ENCODE measurements at places on chromosomes 1 and 21. TPM values are rescaled to one million over a fixed set of nuclear protein-coding genes. Genes with fewer than 3 reads are reported as not detected.

SUSD4 gene
- 3.9 TPM for total RNA-seq

DLGAP3 gene
- total RNA-seq, result 13.2 TPM

RC3H1 gene
- 29.5 TPM for total RNA-seq

BACE2 gene
- 9.9 TPM for total RNA-seq

DNA sequence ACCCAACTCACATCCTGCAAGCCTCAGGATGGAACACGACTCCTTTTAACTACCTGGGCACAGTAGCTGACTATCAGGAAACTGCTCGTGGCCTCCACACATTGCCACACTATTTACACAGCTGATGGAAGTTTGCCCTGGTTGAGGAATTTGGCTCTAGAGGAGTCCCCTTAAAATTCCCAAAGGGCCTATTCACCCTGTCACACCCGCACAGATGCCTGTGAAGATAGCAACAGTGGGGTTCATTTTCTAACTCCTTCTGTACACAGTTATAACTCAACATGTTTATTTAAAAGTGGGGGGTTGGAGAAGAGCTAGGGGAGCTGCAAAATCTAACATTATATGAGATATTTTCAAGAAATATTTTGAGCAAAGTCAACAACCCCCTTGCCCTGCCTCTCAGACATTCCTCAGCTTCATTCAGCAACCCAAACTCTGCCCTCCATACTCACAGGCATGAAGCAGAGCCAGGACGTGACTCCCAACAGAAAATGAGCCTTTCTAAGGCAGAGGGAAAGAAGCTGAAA, 35.8 kb upstream of the CCN1 start:
- no peak for DNase-seq

GRCh38 chr1:38153066-38153777, 106.6 kb upstream of the POU3F1 start:
- no peak for DNase-seq

DNA sequence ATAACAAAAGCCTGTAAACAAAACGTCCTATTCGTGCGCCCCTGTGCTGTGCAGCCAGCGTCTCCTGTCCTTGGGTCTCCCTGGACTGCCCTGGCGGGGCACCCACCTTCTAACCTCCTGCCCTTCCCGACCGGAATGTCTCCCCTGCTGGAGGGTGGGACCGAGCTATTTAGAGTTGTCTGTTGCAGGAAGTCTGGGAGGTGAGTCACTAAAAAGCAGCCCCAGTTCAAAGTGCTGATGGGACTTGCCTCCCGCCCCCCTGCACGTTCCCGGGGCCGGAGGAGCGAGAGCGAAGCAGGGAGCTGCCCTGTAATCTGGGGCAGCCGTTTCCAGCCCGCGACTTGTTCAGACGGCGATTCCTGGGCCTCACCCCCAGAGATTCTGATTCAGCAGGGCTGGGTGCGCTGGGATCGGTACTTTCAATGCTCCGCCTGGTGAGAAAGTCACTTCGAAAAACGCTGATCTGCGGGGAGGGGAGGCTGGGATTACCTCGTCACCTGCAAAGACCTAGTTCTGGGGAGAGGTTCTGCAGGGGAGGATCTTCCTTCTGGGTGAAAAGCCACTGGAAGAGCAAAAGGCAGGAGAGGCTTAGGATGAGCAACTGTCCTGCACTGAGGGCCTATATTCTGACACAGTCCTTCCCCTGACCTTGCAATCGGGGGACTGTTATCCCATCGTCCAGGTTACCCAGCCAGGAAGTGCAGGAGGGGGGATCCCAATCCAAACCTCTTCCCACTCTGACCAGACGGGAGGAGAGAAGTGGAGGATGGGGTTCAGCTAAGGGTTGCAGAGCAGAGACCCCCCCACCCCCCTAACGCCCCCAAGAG, 1.2 kb upstream of the DHRS3 start:
- peak; percentile 72 for DNase-seq

DNA sequence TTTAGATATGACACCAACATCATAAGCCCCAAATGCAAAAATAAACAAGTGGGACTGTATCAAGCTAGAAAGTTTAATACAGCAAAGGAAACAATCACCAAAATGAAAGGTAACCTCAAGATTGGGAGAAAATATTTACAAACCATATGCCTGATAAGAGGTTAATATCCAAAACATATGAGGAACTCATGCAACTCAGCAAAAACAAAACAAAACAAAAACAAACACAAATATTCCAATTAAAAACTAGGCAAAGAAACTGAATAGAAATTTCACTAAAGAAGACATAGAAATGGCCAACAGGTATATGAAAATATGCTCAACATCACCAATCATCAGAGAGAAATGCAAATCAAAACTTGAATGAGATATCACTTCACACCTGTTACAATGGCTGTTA, 116.5 kb upstream of the ATP1B1 start:
- no peak for DNase-seq

- no peak for DNase-seq
Observed at GRCh38 chr1:160547422-160547821, 24.4 kb upstream of the SLAMF6 start.
